Posterior vena cava (tissue), 2 donors: ENCODE measurements at places on chromosomes 1 and 21. TPM values are rescaled to one million over a fixed set of nuclear protein-coding genes. Genes with fewer than 3 reads are reported as not detected.

Gene TRNP1
- total RNA-seq: 10.7 TPM

Gene HCN3
- total RNA-seq: 1.4 TPM

Gene C1orf185
- not detected for total RNA-seq

Gene DIO1
- total RNA-seq: not detected

Gene C1orf116
- not detected for total RNA-seq

Gene ERICH3
- 0.05 TPM for total RNA-seq

Gene DNASE2B
- not detected for total RNA-seq

Gene TTC39A
- 1.6 TPM for total RNA-seq

Gene LRRN2
- total RNA-seq: 13.6 TPM

Gene HSPB7
- total RNA-seq: 272 TPM

Gene GUCA2B
- not detected for total RNA-seq

Gene LCA5L
- 1.5 TPM for total RNA-seq

Gene VSIG8
- 0.19 TPM for total RNA-seq

Gene VANGL2
- total RNA-seq: 2.0 TPM

Gene IFNAR1
- 38.5 TPM for total RNA-seq

Gene INKA2
- 16.1 TPM for total RNA-seq

Gene PTCH2
- total RNA-seq: 2.1 TPM

Gene PDC
- not detected for total RNA-seq

Gene KIRREL1
- total RNA-seq: 57.9 TPM
